Subcutaneous adipose tissue (tissue), 4 donors: ENCODE measurements at places on chromosomes 12 and 14. TPM values are rescaled to one million over a fixed set of nuclear protein-coding genes. Genes with fewer than 3 reads are reported as not detected.

The CYP46A1 gene
- total RNA-seq, result 0.88 TPM

The FOXA1 gene
- not detected for total RNA-seq

The WNT5B gene
- total RNA-seq, result 7.0 TPM

The SCYL2 gene
- total RNA-seq, result 38.1 TPM

The PEBP1 gene
- 207 TPM for total RNA-seq
